ENCODE measurements at places on chromosomes 11 and 22.
A peak's percentile ranks its signal among the peaks of the same experiment; 100 is the strongest.

DNA sequence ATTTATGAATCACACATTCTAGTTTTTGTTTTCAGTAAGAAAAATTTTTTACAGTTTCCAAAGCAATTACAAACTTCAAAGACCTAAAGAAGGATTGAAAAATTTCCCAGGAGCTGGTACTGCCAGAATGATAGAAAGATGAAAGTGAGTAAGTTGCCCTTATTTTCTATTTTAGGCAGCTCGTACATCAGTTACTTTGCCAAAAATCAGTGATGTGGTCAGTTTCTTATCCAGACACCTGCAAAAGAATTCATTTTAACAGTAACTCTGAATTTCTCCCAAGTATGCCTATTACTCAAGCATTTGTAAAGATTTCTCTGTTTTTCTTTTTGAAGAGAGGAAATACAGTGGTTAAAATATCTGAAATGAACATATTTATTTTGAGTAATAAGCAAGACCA, 976.3 kb upstream of the RAG2 start:
- DNase-seq = no peak

DNA sequence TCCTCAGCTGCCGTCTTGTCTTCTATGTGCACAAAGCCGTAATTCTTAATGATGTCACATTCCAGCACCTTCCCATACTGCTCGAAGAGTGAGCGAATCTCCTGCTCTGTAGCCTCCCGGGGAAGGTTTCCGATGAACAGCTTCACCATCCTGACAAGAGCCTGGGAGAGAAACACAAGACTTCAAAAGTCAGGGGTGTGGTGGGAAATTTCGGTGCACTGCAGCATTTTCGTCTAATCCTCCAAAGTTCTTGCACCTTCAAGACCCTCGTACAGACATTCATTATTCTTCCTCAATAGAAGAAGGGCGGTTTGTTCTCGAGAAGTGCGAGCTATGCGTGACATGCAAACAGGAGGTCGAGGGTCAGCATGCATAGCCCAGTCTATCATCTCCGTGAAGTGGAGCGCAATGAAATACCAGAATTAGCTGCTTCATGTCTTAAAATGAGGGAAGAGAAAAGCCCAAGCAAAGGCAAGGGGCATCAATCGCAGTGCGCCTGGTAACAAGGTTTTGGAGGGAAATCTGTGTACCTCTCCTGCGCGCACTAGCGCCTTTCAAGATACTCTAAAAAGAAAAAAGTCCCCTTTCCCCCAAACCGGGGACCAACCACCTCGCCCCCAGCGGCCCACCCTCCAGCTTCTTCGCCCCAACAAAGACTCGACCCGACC, 622 bp downstream of the RBM4B start:
- peak; percentile 49 for DNase-seq

GRCh38 chr11:77316733-77317342, 15.4 kb upstream of the GDPD4 start:
- no peak for DNase-seq

DNA sequence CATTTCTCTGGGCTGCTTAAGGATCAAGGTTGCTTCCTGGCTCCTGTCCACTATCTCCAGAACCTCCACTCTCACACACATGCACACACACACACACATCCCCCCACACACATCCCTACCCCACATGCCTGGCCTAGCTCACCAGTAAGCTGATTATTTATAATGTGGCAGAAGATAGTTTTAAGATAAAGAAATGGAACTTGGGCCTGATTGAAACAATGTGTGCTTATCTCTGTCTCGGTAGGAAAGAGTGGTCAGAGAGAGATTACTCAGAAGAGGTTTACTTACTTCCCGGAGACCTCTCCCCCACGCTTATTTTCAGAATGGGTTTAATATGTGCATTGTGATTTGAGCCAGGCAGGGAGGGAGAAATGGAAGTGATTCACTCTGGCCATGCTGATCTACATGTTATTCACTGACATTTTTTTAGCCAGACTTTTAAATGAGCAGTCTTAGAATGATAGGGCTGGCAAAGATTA, 422.4 kb downstream of the TENM4 start:
- DNase-seq = peak; percentile 80

DNA sequence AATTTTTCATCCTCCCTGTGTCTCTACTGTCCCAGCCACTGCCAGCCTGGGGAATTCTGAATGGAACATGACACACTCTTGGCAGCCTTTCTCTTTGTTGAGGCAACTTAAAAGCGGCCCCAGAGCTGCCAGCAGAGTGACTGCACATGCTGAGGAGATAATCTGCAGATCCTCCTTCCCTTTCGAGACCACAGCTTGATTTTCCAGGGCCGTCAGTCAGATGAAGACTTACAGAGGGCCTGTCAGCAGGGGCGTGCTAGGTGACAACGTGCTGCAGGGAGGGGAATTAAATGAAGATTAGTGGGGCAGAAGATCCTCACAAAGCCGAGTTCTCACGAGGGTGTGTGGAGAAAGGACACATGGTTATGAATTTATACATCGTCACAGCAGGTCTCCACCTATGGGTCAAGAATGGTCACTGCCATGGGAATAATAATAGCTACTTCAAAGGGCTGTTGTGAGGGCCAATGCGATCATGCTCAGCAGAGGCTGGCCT, 193.5 kb upstream of the PITPNB start:
- peak; percentile 95 for DNase-seq

- peak; percentile 69 for DNase-seq
These were observed 215.7 kb upstream of the CTSC start for GRCh38 chr11:88553204-88553603.

DNA sequence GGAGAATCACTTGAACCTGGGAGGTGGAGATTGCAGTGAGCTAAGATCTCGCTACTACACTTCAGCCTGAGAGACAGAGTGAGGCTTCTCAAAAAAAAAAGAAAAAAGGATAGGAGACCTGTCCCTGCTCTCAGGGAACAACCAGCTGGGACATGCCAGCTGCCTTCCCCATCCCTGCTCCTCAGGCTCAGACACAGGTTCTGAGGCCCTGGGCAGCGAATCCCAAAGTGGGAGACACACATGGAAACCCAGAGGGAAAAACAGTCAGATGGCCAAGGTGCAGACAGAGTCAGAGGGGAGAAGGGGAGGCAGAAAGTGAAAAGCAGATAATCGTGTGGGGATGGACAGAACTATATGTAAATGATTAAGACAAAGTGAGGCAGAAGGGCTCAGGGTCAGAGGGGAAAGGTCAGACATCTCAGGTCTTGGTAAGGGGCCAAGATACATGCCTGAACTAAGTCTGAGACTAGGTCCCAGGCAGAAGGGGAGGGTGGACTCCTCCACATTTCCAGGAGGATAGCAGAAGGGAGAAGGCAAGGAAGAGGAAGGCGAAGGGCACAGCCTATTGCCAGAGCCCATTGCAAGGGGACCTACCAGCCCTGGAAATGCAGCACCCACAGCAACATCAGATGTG, 14.2 kb downstream of the STARD10 start:
- no peak for DNase-seq

DNA sequence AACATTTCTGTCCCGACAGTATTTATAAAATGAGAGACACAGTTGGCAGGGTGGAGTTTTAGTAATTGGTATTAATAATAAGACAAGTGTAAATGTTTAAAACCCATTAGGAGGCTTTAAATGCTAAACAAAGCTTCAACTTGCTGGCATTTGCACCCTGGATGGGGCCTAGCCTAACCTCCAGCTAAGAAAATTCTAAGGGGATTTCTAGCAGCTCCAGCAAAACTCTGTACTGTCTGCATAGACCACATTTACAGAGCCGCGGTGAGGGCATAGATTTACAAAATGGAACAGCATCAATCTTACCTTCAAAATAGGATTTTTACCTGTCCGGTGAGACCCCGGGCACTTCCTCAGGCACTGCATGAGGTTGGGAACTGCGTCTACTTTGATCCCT, 113.9 kb upstream of the ANO1 start:
- no peak for DNase-seq

DNA sequence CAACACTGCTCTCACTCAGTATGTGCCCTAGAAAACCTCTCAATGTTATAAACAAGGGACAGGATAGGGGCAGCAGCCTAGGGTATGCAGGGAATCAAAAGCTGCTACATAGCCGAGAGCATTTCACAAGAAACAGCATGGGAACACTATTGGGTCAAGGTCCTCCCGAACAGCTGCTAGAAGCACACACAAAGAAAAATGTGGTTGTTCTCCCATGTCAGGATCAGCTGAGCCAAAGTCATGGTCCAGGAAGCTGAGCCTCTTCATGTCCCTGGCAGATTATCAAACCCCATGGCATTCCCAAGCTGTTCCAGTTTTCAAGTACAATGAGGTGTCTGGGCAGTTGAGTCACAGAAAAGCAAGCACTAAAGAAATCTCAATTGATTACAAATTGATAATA, 21.0 kb upstream of the GDPD4 start:
- peak; percentile 76 for DNase-seq

- DNase-seq = no peak
These were observed 28.2 kb downstream of the MYH9 start for GRCh38 chr22:36359470-36359996.

DNA sequence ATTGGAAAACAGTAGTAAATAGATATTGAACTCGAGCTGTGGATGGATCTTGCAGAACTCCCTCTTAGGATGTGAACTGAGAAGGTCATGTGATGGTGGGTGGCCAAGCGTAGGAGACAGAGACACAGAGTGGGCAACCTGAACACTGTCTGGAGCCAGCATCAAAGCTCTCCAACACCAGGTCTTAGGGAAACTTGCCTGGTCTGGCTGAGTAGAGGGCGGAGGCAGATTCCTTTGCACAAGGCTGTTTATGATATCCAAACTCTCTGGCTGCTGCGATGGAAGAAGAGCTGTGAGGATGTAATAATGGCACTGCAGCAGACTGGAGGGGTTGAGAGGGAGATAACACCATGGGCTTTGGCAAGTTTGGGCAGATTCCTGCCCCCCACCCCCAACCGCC, 10.1 kb downstream of the NAV2 start:
- no peak for DNase-seq

Data from GM23248 (cell line).